ENCODE measurements at places on chromosomes 6 and 20.

- no peak for DNase-seq
Observed at GRCh38 chr20:23042270-23042669, 7.2 kb downstream of the SSTR4 start.

- DNase-seq: no peak
Observed at GRCh38 chr20:24275946-24276705, 193.3 kb upstream of the SYNDIG1 start.

GRCh38 chr6:158293122-158293521 lies 19.1 kb upstream of the TULP4 start:
- no peak for DNase-seq

GRCh38 chr20:58842276-58842675 lies 8.4 kb downstream of the GNAS-AS1 start:
- no peak for DNase-seq

DNA sequence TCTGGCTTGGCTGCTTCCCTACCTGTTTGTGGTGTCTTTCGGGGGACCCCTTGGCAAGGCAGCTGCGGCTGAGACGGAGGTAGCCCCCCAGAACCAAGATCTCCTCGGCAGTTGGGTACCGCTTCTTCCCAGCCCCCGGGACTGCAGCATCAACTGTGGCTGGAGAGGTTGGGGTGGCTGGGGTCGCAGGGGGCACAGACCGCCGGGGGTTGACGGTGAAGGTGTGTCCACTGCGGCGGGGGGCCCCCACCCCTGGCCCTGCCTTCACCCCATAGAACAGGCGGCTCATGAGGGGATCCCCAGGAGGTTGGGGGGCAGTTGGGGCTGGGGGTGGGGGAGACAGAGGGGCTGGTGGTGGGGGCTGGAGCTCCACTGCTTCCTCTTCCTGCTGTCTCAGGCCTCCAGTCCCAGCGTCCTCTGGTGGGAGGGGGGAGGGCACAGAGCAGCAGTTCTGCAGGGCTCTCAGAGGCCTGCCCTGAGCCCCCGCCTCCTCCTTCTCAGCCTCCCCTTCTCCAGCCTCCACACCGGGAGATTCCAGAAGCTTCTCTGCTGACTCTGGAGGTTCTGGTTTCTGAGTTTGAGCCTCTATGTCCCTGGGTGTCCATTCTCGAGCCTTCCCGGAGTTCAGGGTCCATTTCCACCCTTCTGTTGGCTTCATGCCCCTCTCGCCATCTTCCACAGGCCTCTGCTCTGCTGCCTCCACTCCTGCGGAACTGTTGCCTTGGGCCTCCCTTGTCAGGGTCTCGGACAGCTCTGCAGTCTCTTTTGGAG lies 1.9 kb downstream of the PPP1R18 start:
- DNase-seq: no peak

GRCh38 chr20:15756002-15756753 lies 817.1 kb downstream of the KIF16B start:
- DNase-seq: no peak

DNA sequence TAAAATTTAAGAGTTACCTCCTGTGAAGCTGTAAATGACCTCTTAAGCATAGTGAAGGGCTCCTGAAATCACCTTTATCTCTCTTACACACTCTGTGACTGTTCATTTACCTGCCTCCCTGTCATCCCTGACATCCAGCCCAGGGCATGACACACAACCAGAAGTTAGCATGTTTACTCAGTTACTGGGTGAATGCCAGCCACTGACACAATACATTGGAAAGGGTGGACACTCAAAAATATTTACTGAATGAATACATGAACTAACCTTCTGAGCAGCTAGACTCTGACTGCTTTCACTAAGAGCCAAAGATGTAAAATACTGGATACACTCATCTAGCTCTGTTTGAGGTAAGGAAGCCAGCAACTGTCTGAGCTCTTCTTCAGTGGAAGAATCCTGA lies 25.3 kb downstream of the SERAC1 start:
- no peak for DNase-seq

DNA sequence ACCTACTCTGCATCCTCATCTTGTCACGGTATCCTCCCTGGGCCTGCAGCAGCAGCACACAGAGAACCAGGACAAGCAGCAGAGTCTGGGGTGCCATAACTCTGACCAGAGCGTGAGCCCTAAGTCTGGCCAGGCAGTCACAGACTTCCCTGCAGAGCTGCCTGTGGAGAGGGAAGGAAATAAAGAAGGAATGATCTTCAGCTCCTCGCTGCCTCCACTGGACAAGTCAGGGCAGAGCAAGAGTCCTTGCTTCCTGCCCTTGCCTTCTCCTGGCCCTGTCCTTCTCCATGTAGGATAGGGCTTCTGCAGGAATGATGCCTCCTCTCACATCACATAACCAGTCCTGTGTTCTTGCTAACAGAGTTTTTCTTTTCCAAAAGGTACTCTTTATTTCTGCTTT lies 15.9 kb upstream of the WFDC11 start:
- DNase-seq: no peak

- DNase-seq: no peak
Observed at GRCh38 chr6:1820714-1821113, 211.0 kb downstream of the FOXC1 start.

GRCh38 chr20:49942942-49943341 lies 6.7 kb downstream of the RNF114 start:
- DNase-seq: no peak

- DNase-seq: no peak
Observed at GRCh38 chr6:2171728-2172127, 73.7 kb downstream of the GMDS start.

GRCh38 chr6:12009876-12010634 lies 2.1 kb upstream of the HIVEP1 start:
- no peak for DNase-seq

DNA sequence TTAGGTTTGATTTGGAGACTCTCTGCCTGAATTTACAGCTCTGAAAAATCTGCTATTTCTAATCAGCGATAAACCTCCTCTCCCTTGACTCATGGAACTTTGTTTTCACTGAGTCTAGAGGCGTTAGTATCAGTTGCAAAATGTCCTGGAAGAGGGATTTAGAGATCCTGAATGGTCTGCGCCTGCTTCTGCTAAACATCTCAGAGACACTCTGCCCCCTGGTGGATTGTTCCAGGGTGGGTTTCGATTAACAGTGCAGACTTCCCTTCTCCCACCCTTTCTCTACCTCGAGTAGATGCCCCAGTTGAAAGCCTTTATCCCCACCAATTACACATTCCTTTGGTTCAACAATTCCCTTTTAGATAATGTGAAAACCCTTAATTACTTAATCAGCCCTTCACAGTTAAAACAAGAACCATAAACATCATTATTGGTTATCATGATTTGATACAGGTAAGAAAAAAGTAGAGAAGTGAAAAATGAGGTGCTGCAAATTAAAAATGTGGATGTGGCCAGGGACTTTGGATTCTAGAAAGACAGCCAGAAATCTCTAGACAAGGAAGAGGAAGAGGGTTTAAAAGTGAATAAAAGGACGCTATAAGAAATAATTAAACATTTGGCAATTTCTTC lies 5.5 kb downstream of the HTR1B start:
- DNase-seq: no peak

GRCh38 chr6:163416557-163417253 lies 2.2 kb downstream of the QKI start:
- DNase-seq: peak; percentile 68

- no peak for DNase-seq
Observed at GRCh38 chr20:34850969-34851368, 21.7 kb downstream of the GGT7 start.

DNA sequence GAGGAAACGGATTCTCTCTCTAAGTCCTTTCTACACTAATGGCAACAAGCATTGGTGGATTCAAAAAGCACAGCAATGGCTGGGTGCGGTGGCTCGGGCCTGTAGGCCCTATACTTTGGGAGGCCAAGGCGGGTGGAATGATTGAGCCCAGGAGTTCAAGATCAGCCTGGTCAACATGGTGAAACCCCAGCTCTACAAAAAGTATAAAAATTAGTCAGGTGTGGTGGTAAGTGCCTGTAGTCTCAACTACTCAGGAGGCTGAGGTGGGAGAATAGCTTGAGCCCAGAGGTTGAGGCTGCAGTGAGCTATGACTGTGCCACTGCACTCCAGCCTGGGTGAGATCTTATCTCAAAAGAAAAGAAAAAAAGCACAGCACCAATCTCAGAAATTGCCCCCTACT lies 19.3 kb downstream of the PAQR8 start:
- DNase-seq: no peak

GRCh38 chr20:49445176-49445575 lies 37.3 kb downstream of the KCNB1 start:
- DNase-seq: no peak

DNA sequence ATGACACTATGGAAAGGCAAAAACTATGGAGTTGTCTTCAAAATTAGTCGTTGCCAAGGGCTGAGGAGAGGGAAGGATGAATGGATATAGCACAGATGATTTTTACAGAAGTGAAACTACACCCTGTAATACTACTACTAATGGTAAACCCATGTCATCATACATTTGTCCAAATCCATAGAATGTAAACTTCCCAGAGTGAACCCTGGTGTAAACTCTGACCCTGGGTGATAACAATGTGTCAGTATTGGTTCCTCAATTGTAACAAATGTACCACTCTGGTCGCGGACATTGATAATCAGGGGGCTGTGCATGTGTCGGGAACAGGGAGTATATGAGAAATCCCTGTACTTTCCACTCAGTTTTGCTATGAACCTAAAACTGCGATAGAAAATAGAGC lies 72.2 kb downstream of the CNBD2 start:
- DNase-seq: no peak

DNA sequence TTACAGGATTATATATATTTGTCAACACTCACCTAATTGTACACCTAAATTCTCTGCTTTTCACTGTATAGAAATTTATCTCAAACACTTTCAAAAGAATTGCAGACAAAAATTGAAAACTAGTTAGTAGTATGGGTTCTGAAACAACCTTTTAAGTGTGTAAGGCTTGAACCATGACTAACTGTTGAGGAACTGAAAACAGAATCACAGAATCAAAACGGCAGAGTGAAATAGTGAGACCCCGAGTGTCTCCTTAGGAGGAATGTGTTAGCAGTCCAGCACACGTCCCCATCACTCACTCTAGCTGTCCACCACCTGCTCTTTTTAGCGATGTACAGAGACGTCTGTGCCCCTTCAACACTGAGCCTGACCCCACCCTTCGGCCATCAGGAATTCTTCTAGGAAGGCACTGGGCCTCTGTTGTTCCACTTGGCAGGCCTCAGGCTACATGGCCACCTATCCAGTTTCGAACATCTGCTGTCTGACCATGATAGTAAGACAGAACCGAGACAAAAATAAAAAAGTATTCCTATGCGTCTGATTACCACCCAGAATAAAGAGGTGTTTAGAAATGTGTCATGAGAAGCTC lies 227.4 kb downstream of the C6orf118 start:
- DNase-seq: no peak

- no peak for DNase-seq
Observed at GRCh38 chr20:10611357-10611756, 62.4 kb downstream of the JAG1 start.

DNA sequence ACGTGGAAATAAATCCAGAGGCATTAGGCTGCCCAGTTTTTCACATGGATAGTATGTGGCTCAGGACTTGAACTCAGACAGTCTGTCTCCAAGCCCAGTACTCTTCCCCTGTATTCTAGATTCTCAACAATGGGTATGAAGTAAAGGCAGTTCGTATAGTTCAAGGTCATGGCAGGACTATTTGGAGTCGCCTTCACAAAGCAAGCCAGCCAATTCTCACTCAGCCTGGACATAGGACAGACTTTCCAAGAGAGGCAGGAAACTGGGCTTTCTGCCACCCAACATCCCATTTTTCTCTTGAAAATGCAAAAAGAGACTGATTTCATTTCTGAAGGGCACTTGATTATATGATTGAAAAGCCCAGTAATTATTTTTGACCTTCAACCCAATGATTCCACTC lies 111.0 kb downstream of the EDN1 start:
- DNase-seq: no peak

- DNase-seq: no peak
Observed at GRCh38 chr20:22004946-22005345, 299.5 kb downstream of the PAX1 start.

- no peak for DNase-seq
Observed at GRCh38 chr6:158543606-158544185, 16.2 kb upstream of the TMEM181 start.

- DNase-seq: no peak
Observed at GRCh38 chr6:3482869-3483268, 26.0 kb upstream of the SLC22A23 start.

DNA sequence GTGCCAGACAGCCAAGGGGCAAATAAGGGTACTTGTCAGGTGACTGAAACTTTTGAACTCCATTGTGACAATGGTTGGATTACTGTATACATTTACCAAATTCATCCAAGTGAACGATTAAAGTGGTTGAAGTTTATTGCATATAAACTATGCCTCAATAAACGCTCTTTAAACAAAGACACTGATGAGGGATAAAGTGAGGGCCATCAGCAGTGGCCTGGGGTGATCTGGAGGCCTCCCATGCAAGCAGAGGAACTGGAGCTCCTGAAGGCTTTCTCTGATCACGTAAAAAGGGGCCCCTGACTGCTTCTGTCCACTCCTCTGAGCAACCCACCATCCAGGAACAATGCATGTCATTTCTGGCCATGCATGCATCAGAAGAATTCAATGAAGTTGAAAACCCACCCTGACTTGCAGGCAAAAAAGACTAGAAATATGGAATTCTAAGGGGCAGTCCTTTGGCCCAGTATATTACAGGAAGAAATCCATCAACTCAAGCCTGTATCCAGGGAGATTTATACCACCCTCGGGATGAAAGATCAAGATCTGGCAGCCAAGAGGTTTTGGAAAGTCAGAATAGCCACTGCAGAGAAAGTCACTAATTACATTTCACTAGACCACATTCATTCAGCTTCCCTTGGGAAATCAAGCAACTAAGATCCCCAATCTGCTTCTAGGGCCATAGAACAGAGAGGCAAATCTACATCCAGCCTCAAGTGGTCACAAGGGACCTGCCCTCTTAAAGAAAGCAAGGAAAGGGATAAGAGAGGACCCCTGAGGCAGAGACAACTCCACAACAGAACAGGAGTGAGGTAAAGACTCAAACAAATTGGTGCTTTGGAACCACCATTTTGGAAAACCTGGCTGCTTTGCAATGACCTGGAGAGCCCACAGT lies 31.7 kb upstream of the RAB22A start:
- no peak for DNase-seq

DNA sequence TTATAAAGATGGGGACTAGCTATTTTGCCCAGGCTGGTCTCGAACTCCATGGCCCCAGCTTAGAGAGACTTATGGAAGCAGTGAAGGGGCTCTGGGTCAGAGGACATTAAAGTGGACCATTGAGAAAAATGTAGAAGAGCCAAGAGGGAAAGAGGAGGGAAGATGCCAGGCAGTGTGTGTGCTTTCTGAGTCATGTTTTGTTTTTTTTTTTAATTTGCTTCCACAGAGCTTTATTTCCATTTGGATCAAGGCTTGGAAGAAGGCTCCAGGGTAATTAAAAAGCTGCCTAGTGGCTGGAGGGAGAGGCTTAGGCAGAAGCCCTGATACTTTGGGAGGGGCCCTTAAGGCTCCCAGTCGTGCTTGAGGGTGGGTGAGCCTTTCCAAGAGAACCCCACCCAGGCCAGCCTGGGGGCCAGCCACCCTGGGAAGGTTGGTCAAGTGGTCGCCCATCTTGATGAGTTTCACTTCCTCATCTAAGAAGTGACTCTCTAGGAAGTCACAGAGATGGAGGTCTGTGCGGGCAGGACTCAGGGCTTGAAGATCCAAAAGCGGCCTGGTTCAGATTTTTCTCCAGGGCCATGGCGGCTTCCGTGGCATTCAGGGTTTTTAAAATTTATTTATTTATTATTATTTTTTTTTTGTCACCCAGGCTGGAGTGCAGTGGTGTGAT lies 3.0 kb upstream of the ZNF335 start:
- no peak for DNase-seq

GRCh38 chr6:62998022-62998421 lies 213.2 kb upstream of the FKBP1C start:
- DNase-seq: no peak

- no peak for DNase-seq
Observed at GRCh38 chr6:154705471-154706113, 27.6 kb upstream of the SCAF8 start.
